ENCODE measurements at places on chromosomes 16 and 17.

GRCh38 chr17:31877341-31877740 is 18.3 kb upstream of the COPRS start:
- no peak for DNase-seq

GRCh38 chr16:11152677-11153331 is 103.2 kb downstream of the SOCS1 start:
- DNase-seq, result no peak

GRCh38 chr16:72202014-72202413 is 30.1 kb upstream of the PMFBP1 start:
- DNase-seq, result no peak

DNA sequence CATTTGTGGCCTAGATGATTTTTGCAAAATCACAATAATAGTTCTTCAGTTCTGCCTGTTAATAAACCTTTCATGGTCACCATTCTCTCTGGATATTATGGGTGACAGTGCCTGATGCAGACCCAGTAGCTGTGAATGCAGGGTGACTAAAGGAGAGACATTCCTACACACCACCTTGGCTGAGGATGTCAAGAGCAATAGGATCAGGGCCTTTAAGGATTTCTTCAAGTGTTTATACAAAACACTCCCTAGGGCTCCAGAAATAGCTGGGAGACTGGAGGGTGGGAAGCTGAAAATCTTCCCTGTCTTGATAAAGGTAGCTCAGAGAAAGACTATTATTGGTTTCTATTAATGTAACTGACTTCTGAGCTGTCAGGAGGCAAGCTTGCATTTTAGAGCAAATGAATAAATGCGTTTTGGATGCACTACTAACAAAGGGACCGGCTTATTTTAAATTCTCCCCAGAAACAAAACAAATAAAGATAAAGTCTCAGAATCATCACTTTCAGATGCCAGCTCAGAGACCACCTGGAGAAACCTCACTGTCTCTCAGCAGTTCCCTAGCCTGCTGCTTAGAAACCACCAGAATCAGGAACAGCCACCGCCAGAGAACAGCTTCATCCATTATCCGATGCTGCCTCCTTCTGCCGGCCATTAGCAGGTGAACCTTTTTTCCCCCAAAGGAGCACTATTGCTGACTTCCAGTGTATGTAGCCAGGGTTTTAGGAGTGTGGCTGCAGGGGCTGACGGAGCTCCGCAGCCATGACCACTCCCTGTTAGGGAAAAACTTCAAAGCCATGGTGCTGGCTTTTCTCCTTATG is 171.4 kb upstream of the DYNLRB2 start:
- DNase-seq, result no peak

DNA sequence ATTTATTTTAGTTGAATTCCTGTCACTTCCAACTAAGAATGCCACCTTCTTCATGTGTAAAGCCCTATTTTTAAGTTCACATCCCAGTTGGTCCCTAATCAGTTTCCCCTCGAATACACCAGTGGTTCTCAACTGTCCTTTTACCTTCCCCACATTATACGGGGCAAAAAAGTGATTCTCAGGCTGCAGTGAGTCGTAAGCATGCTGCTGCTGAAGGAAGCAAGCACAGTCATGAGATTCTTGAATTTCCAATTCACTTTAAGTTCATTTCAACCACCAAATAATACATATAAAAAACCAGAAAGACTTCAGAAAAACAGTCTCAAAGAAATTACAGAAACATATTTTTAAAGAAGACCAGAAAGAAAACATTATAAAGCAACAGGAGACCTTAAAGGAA is 47.9 kb downstream of the UBE2G1 start:
- DNase-seq, result no peak

DNA sequence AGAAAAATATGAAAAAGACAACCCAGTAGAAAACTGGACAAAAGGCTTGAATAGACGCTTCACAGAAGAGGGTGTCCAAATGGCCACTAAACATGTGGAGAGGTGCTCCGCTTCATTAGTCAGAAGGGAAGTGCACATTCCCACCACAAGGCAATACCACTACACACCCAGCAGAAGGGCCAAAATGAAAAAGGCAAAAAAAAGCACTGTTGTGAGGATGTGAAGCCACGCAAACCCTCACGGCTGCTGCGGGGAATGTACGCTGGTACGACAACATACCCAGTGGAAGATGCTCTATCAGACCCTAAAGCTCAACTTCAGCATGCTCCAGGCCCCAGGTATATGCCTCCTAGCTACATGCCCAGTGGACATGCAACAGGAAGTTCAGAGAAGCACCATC is 17.0 kb downstream of the PIK3R5 start:
- no peak for DNase-seq

GRCh38 chr17:34255381-34255732 is 272 bp downstream of the CCL2 start:
- DNase-seq, result no peak

DNA sequence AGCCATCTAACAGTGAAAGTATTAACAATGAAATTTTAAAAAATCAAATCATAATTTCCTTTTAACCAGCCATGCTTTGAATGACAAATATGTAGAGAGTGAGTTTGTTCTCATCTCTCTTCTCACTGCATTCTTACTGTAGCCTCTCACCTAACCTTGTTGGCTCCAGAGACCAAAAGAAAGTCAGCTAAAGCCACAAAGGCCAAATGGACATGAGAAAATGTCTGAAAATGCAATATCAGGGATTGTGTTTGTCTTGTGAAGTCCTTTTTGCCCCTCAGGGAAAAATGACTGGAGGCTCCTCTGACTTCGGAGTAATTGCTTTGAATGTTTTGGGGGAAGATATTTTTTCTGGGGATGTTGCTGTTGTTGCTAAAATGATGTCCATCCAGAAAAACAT is 166.3 kb downstream of the SLC39A11 start:
- no peak for DNase-seq

DNA sequence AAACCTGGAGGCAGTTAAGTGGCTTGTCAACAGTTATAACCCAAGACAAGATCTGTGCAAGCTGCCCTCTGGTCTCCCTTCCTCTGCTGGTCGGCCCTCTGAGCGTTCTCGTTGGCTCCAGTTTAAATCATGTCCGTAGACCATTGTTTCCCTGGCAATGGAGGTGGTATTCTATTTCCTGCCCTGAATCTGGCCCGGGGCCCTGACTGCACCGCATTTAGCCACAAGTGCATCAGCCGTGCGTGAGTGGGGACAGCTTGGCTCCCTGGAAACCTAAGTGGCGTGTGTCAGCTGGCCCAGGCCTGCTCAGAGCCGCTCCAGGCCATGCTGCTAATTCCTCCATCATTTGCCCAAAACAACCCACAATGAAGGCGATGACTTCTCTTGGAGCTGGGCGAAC is 15.0 kb upstream of the MYLK3 start:
- DNase-seq, result peak; percentile 63

- DNase-seq, result no peak
Observed at GRCh38 chr17:4877089-4877488, 22.2 kb upstream of the C17orf107 start.

- no peak for DNase-seq
Observed at GRCh38 chr16:27759967-27760788, 210.2 kb downstream of the KATNIP start.

GRCh38 chr17:41767324-41768042 is 19.0 kb downstream of the JUP start:
- no peak for DNase-seq

DNA sequence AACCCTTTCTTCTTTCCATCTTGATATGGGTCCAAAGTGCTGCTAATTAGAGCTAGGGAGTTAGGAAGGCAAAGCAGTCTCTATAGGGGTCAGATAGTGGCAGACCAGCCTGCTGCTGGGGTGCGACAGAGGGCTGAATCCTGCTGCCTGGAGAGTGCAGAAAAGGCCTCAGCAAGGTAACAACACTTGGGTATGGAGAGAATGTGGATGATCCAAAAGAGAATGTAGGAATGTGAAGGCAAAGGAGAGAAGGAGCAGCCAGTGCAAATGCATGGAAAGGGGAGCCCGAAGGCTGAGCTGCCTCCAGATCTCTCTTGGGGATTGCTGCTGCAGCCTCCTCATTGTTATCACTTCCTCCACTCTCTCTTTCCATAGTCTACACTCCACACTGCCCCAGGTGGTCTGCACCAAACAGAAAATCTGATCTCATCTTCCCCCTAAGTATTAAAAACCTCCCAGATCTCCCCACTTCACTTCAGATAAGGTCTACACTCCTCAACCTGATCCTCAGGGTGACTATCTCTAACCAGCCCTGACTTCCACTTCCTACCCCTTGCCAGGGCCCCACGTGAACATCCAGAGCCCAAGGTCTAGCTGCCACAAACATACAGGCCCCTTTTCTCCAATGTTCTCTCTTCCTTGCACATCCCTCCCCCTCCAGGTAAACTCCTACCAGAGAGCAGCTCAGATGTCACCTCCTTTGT is 28.8 kb downstream of the TOM1L2 start:
- DNase-seq, result no peak

- DNase-seq, result no peak
Observed at GRCh38 chr16:51151435-51151960, 428 bp upstream of the SALL1 start.

DNA sequence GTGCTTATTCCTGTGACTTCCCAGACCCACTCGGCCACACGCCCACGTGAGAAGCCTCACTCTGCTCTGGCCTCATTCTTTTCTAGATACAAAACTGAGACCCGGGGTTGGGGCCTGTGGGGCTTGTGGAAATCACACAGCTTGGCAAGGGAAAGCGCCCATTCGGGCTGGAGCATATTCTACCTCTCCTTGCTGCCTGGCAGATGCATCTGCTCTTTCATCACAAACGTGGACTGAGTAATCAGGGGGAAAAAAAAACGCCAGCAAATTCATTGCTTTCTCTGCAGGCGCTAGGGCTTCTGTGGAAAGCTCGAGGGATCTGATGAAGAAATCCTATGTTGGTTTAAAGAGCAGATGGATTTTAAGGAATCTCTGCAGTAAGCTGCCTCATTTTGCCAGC is 44.4 kb downstream of the DNAH9 start:
- no peak for DNase-seq

Measured in cerebellar nuclear complex (tissue), 1 donor.